ENCODE measurements at places on chromosomes 11 and 22.

- DNase-seq, result no peak
Measured at GRCh38 chr11:19785265-19785664, 72.6 kb downstream of the NAV2 start.

- no peak for DNase-seq
Measured at GRCh38 chr11:48538991-48539390, 50.4 kb downstream of the OR4A47 start.

- DNase-seq, result no peak
Measured at GRCh38 chr22:46415776-46416519, 80.4 kb downstream of the TRMU start.

DNA sequence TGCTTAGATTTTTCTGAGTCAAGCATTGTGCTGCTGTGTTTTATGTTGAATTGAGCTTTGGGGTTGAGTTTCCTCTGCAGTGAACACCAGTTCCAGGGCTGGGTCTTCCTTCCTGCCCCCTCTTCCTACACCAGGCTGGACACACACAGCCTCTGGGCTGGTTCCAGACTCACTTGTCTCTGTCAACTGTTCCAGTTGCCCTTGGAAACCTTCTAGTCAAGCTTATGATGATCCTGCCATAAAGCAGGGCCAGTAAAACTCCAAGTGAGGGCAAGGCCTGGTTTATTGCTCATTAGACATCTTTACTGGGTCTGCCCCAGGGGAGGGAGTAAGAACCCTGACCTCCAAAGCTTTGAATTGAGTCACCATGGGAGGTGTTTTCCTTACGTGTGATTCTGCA lies 61.1 kb downstream of the KIAA1671 start:
- DNase-seq, result no peak

DNA sequence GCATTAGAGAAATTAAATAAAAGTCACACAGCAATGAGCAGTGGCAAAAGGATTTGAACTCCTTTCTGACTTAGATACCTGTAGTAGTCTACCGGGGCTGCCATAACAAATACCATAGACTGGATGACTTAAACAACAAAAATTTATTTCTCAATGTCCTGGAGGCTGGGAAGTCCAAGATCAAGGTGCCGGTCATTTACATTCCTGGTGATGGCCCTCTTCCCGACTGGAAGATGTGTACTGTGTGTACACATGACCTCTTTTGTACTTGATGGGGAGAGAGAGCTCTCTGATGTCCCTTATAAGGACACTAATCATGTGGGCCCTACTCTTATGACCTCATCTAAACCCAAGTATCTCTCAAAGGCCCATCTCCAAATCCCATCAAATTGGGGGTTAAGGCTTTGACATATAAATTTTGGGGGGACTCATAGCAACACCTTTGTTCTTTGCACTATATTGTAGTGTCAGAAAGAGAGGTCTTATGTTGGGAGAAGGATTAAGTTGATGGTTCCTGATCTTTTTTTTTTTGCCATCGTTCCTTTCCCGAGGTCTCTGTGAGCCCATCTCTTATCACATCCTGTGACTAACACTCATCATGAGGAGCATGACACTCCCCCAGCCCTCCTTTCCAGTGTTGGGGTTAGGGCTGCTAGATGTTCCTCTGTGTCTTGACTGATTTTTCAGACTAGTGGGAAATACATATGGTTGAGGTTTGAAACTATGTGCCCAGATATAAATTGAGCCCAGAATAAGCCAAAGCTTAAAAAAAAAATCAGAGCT lies 104.3 kb downstream of the TRAF6 start:
- no peak for DNase-seq

DNA sequence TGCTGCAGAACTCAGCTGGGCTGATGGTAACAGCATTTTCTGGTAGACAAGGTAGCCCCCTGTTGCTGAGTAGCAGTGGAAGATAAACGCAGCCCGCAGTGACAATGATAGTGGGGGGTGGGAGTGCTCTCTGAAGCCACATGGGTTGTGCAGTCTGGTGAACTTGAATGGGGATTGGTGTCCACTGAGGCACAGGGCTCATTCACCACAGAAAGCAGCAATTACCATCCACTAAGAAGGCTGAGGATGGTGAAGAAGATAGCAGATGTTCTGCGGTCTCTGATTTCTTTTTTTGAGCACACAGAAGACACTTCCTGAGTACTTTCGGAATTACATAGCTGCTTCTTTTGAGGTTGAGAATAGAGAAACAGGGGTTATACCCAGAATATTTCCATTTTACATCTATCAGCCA lies 150.3 kb downstream of the LRRC4C start:
- DNase-seq, result no peak

DNA sequence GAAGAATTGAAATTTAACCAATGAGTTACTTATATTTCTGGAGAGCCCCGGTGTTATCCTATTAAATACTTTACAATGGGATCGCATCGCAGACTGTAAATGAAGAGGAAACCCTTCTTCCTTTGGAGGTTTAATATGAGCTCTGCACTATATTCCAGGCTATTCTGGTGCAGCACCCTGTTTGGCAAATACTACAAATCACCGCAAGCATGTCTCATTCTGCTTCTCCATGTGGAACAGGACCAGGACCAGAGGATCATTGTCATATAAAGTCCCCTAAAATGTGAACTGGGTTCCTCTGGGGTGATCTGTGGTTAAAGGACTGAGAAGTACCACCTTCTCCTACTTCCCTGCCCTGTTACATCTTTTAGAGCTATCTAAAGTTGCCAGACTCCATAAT lies 703.7 kb downstream of the DLG2 start:
- DNase-seq, result no peak

- DNase-seq, result no peak
Measured at GRCh38 chr22:40739721-40740120, 60.4 kb downstream of the MCHR1 start.

DNA sequence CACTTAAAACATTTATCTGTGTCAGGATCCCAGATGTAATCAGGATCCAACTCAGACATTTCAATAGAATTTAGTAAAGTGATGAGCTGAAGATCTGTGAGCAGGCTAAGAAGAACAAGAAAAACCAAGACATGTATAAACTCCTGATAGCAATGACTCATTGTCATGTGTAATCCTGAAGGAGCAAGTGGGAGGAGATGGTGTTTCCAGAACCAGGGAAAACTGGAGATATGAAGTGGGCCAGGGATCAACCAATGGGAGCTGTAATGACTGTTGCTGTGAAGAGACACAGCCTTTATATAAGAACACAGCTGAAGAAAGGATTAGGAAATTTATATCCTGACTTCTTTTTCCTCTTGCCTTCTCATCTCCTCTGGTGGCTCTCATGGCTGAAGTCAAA lies 682.5 kb upstream of the ARHGAP42 start:
- no peak for DNase-seq

GRCh38 chr11:64347193-64347867 lies 7.3 kb downstream of the CCDC88B start:
- DNase-seq, result no peak

- DNase-seq, result no peak
Measured at GRCh38 chr22:35900483-35901168, 128.0 kb downstream of the RBFOX2 start.

GRCh38 chr11:109747839-109748238 lies 325.8 kb downstream of the C11orf87 start:
- DNase-seq, result no peak

DNA sequence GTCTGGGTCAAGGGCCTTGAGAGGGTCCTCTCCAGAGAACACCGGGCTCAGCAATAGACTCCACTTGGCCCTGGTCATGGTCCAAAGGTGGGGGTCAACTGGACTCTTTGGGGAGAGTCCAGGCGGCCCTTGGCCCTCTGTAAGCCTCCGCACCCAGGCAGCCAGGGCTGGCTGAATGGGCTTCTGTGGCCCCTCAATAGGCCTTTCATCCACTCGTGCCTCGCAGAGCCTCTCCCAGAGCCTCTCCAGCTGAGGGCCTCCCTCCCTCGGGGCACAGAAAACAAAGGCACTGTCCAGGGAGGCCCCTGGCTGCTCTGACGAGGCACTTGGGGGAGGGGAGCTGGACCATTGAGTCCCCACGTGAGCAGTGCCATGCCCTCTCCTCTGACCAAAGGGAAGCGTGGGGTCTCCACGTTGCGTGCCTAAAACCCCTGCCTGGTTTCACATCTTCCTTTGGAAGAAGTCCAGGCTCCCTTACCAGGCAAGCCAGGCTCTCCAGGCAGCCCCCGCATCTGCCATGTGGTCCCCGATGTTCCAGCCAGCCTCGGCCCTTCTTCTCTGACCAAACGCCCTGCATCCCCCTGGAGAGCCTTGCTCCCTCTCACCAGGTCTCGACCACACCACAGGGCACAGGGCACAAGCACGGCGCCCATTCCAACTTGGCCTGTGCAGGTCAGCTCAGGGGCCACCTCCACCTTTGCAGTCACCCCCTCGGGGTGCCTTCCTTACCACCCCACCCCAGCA lies 15.5 kb downstream of the KIAA0930 start:
- no peak for DNase-seq

GRCh38 chr22:26780521-26780920 lies 123.1 kb downstream of the MIAT start:
- DNase-seq, result no peak

DNA sequence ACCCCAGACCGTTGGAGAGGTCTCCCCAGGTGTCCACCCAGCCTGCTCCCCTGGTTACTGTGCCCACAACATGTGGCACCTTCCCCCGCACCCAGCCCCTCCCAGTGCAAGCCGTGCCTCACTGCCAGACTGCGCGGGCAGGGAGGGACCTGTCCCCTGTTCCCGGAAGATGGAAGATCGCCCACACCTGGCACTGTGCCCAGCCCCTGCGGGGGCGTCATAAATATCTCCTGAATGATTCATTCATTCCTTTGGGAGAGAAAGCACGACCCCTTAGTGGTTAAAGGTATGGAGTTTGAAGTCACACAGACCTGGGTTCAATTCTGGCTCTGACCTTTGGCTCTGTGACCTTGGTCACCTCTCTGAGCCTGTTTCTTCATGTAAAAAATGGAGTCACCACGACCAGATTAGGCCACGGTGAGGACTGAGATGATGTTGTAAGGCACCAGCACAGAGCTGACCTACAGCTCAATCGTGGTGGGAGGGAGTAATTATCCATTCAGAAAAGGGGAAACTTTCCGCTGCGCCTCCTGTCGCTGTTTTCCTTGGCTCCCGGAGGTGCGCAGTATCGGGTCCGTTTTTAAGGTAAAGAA lies 497 bp upstream of the SYT12 start:
- no peak for DNase-seq

DNA sequence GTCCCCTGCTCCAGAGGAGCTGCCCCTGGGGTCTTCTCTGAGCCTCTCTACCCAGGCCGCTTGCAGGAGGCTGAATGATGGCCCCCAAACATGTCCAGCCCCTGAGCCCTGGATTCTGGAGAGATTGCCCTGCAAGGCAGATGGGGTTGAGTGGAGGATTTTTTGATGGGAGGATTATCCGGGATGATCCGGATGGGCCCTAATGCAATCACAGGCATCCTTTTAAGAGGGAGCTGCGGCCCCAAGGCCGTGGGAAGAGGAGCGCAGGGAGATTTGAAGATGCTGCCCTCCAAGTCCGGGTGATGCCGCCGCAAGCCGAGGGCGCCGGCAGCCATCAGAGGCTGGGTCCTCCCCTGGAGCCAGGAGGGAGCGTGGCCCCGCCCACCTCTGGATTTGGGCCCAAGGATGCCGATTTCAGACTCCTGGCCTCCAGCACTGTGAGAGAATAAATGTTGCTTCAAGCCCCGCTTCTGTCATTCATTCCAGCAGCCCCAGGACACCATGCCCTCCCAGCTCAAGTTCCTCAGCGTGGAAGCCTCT lies 66.0 kb downstream of the WNT7B start:
- no peak for DNase-seq

DNA sequence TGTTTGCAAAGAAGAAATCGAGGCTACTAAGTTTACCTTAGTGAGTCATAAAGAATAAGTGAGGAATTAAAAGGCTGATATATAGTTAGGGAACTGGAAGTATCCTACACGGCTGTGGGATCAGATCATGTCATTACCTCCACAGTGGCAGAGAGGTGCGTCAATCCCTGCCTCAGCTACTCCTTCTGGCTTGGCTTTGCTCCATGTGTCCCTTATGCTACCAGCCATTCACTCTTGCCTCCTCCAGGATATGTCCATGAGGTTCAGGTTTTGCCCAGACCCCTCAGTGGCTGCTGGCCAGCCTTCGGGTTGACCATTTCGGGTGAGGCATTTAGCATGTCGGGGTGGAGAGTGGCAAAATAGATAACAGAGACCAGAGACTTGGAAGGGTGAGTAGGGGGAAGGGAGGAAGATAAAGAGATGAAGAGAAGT lies 153.4 kb downstream of the LDLRAD3 start:
- DNase-seq, result no peak

- DNase-seq, result no peak
Measured at GRCh38 chr11:131661132-131661531, 290.7 kb downstream of the NTM start.

DNA sequence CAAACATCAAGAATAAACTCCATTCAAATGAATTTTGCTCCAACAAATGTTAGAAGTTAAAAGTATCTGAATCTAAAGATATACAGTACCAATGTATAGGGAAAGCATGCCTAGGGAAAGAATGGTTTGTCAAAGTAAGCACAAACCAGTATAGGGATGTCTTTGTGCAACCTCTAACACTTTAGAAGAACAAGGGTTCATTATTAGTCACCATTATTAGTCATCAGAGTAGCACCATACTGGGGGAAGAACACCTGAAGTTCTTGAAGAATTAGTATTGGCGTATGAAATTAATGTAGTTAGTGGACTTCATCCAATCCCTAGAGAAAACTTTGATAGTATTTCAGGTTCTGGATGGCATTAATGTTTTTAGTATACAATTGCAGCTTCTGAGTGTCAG lies 943.7 kb downstream of the METTL15 start:
- no peak for DNase-seq

DNA sequence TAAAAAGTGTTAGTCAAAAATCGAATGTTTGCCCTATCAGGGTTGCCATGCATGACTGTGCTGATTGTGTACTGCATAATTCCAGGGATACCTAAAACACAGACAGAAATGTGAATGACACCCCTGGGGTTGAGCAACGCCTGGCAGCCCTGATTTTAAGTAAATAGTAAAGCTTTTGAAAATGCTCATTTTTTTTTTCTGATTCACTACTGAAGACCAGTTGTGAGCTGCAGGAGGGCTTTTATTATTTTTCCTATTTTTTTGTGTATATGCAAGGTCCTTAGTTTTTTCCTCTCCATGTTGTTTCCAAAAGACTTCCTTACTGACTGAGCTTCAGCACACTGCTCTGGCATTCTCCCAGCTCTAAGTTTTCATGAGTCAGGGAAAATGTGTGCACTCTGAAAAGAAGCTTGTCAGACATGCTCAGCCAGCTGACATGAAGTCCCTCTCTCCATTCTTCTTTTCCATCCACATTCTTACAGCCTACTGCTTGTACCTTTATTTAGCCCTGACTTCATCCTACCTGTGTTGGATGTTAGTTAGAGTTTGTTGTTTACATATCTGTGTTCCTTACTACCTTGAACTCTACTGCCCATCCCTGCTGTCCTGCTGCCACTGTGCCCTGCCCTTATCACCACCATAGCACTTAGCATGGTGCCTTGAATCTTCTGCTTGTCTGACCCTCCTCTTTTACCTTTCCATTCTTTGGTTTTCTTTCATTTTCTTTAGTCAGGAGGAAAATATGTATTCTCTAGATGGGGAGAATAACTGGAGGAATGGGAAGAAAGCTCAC lies 79.5 kb downstream of the HORMAD2 start:
- DNase-seq, result no peak

Measured in activated CD4-positive, CD25-positive, alpha-beta regulatory T cell (primary cell).